ENCODE measurements at places on chromosomes 2 and 18. TPM values are rescaled to one million over a fixed set of nuclear protein-coding genes. Genes with fewer than 3 reads are reported as not detected.

DNA sequence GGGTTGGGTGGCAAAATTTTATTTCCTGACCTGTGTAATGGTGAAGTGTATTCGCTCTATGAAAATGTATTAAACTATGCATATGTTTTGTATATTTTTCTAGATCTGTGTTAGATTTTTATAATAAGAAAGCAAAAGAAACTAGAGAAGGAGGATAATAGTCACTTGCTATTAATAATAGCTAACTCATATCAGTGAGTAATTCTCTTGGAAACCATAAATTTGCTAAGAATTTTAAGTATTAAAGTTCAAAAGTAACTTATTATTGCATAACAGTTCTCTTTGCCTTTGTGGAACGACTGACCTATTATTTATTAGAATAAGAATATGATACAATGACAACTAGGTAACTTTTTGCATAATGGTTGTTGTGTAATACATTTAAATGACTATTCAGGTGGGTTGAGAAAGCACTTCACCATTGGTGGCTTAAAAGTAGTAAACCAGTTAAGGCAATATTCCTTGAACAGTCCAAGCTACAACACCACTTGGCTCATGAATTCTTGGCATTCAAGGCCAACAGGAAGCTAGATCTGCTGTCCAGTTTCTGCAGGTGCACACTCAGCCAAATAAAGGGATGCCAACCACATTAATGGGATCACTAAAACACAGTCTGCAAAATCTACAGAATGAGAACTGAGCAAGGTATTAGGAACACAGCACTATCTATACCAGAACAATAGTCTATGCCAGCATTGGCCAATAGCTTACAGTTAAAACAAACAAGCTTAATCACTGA, 921.3 kb downstream of the CPS1 start:
- no peak overlapping the region for H3K27ac ChIP-seq
- DNase-seq = no peak
- no peaks in the 10 kb centered on the region for H3K36me3 ChIP-seq
- H3K4me1 ChIP-seq = no peaks in the 10 kb centered on the region
- no peak overlapping the region for H3K4me3 ChIP-seq

- H3K4me3 ChIP-seq = no peak overlapping the region
- H3K36me3 ChIP-seq = no peaks in the 10 kb centered on the region
- H3K27me3 ChIP-seq = no peaks in the 10 kb centered on the region
- no peaks in the 10 kb centered on the region for H3K4me1 ChIP-seq
- H3K27ac ChIP-seq = no peak overlapping the region
Observed at GRCh38 chr2:18749912-18750526, 160.7 kb upstream of the NT5C1B start.

DNA sequence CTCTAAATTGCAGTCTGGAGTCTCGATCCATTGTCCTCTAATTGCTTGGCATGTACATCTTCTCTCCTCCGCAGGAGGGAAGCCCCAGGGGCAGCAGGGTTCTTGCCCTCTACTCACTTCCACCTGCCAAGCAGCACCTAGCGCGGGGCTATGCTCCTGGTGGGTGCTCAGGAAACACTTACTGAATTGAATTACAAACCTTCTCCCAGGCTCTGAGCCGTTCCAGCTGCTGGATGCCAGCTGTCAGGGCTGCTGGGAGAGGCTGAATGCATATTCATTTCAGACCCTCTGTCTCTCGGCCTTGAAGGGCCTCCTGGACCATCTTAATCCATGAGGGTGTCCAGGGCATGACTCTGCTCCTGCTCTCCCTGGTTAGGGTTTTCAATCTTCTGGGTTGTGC, 94.0 kb downstream of the CELF4 start:
- no peak overlapping the region for H3K4me3 ChIP-seq
- H3K27me3 ChIP-seq = no peaks in the 10 kb centered on the region
- H3K36me3 ChIP-seq = no peaks in the 10 kb centered on the region
- no peak for DNase-seq
- no peak overlapping the region for H3K27ac ChIP-seq

DNA sequence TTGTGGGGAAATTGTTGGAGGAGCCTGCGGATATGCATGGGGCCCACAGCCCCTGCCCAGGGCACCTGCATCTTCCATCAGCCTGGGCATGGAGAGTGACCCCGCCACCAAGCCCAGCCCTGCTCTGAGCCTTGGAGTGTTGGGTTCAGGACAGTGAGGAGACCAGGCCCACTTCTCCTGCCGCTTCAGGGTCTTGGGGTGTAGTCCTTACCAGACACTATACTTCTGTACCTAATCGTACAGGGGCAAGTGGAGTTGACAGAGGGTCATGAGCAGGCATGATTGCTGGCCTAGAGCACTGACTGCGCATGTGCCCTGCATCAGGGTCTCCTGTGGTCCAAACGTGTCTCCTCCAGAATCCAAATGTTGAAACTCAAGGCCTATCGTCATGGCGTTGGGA, 108.9 kb upstream of the ZNF236 start:
- no peak for DNase-seq
- no peak overlapping the region for H3K27ac ChIP-seq
- H3K36me3 ChIP-seq = no peaks in the 10 kb centered on the region
- no peaks in the 10 kb centered on the region for H3K27me3 ChIP-seq
- no peaks in the 10 kb centered on the region for H3K4me1 ChIP-seq
- H3K4me3 ChIP-seq = no peak overlapping the region

- H3K27me3 ChIP-seq = no peaks in the 10 kb centered on the region
- peaks cover 6% of the 10 kb centered on the region for H3K4me1 ChIP-seq
- no peaks in the 10 kb centered on the region for H3K36me3 ChIP-seq
- DNase-seq = peak; percentile 70
Observed at GRCh38 chr2:69755862-69756467, 14.0 kb downstream of the ANXA4 start.

DNA sequence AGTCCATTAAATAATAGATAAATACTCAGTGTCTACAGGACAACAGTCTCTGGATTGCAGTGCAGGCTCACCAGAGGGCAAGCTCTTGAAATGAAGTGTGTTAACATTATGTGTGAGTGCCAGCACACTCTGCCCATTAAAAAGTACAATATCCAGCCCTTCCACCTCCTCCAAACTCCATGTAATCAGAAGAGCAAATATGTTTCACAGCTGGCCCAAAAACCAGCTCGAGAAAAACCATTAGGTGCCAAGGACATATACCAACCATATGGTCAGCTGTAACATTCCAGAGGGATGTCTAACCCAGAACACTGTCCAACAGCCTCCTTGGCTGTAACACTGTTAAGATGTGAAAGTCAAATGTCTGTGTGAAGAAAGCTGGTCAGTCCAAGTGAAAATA, 112.2 kb downstream of the ZNF385B start:
- H3K4me3 ChIP-seq = no peak overlapping the region
- H3K36me3 ChIP-seq = no peaks in the 10 kb centered on the region
- no peak overlapping the region for H3K27ac ChIP-seq
- no peaks in the 10 kb centered on the region for H3K4me1 ChIP-seq

DNA sequence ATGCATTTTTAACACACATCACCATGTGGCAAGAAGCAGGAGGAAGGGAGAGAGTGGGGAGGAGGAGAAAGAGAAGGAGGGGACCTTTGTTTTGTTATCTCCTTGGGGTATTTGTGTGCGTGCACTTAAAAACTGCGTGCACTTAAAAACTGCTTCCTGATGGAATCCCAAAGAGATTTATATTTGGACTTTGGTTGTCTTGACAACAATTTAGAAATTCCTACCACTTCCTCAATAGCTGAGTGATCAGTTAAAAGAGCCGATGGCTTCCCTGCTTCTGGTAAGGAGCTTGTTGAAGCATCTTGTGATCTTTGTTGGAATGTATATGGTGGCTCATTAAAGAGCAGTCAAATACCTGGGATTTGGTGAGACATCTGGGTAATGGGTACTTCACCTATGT, 4.5 kb downstream of the RAB31 start:
- no peaks in the 10 kb centered on the region for H3K36me3 ChIP-seq
- peaks cover 5% of the 10 kb centered on the region for H3K4me1 ChIP-seq
- no peak overlapping the region for H3K4me3 ChIP-seq
- H3K27ac ChIP-seq = no peak overlapping the region
- peaks cover 10% of the 10 kb centered on the region for H3K27me3 ChIP-seq

DNA sequence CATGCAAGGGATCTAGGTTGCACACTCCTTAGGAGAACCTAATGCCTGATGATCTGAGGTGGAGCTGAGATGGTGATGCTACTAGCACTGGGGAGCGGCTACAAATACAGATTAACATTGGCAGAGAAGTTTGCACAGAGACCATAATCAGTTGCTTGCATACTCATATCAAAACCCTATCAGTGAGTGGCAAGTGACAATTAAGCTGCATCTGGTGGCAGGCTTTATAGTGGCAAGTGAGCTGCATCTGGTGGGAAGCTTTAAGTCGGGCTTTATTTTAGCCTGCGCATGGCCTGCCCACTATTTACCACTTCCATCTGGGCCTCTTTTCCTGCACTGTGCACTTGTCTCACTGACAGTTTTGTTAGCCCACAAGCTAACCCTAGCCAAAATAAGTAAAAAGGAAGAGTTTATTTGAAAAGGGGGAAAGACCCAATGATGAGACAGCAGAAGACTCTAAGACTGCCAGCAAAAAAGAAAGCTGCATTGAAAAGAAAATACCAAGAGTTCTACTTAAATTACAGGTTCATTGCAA, 140.9 kb upstream of the B3GNT2 start:
- H3K27ac ChIP-seq = no peak overlapping the region
- no peaks in the 10 kb centered on the region for H3K36me3 ChIP-seq
- H3K27me3 ChIP-seq = no peaks in the 10 kb centered on the region
- DNase-seq = no peak
- no peaks in the 10 kb centered on the region for H3K4me1 ChIP-seq

DNA sequence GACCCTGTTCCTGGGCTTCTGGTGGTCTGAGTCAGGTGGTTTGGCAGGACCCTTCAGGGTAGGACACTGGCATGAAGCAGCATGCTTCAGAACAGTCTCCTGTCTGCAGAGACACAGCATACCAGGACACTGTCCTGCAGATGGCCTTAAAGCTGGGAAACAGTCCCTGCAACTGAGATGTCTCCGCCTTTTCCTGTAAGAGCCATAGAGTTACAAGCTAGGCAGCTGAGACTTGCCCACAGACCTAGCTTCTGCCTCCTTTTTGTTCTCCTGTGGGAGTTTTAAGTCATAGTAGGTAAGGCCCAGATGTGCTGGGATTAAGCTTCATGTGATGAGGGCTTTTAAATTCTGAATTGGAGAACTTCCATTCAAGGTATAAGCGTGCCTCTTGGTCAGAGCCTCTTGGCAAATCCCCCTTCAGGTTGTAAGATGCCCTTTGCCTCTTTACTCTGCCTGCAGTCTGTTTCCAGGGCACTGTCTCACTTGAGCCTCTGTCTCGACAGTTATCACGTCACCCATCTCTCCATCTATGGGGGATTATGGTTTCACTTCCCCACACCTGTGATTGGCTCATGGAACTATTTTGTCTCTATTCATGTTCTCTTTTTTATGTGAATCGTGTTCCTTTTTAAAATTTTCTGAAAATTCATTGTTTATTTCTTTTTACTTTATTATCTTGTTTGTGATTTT, 51.8 kb downstream of the COA5 start:
- no peaks in the 10 kb centered on the region for H3K27me3 ChIP-seq
- H3K4me3 ChIP-seq = no peak overlapping the region
- no peak overlapping the region for H3K27ac ChIP-seq

- H3K4me3 ChIP-seq = no peak overlapping the region
- no peaks in the 10 kb centered on the region for H3K4me1 ChIP-seq
- H3K27me3 ChIP-seq = no peaks in the 10 kb centered on the region
- no peak overlapping the region for H3K27ac ChIP-seq
Observed at GRCh38 chr2:3637311-3637675, 20.7 kb upstream of the ALLC start.

- no peaks in the 10 kb centered on the region for H3K36me3 ChIP-seq
- H3K4me3 ChIP-seq = no peak overlapping the region
- no peaks in the 10 kb centered on the region for H3K4me1 ChIP-seq
- no peak overlapping the region for H3K27ac ChIP-seq
- no peaks in the 10 kb centered on the region for H3K27me3 ChIP-seq
- no peak for DNase-seq
Observed at GRCh38 chr2:20148923-20149702, 75.8 kb downstream of the SDC1 start.

DNA sequence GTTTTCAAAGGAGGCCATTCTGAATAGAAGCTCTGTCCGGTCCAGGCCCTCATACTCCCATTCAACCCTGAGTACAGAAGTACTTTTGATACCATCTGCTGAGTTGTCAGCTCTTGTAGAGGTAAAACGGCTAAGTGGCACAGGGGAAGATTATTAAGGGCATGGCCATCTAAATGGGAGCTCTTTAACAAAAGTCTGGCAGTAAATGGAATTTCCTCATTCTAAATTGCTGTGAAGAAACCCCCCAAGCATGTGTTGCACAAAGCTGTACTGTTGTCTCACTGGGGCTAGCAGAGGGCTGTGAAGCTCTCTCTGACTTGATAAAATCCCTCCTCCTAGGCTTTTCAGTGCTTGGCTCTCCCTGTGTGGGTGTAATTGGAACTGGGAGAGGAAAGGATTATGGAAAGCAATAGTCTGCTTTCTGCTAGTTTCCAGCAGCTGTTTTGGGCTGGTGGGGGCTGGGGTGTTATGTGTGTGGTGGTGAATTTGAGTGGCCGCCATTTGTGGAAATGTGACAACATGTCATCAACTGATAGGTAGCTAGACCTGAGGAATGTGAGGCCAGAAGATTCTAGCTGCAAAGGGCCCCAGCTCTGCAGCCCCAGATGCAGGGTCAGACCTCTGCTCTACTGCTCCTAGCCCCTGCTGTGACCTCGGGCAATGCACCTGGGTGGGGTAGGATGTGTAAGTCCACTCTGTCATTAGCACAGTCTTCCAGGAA, 65.1 kb downstream of the MAP4K4 start:
- no peak overlapping the region for H3K4me3 ChIP-seq
- H3K27me3 ChIP-seq = no peaks in the 10 kb centered on the region
- no peak for DNase-seq
- H3K36me3 ChIP-seq = no peaks in the 10 kb centered on the region
- no peak overlapping the region for H3K27ac ChIP-seq

- no peak overlapping the region for H3K4me3 ChIP-seq
- H3K27ac ChIP-seq = no peak overlapping the region
- peaks cover 12% of the 10 kb centered on the region for H3K27me3 ChIP-seq
- H3K36me3 ChIP-seq = no peaks in the 10 kb centered on the region
- H3K4me1 ChIP-seq = no peaks in the 10 kb centered on the region
- DNase-seq = no peak
Observed at GRCh38 chr2:39660612-39661236, 5.0 kb upstream of the TMEM178A start.

DNA sequence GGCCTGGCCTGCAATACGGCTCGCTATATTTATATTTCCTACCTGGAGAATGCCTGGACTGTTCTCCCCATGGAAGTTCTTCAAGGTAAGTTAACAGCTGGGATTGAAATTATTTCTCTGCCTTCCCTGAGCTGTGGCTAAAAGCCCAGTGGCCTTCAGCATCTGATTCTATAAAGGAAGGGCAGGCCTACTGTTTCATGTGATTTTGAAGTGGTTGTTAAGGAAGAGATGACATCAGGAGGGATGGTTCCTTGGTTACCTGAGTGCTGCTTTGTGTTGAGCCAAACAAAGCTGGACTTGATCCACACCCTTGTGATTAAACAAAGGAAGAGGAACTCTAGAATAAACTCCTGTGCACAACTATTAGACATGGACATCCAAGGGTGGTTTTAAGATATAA, 61.6 kb downstream of the MFSD6 start:
- peak; percentile 73 for DNase-seq
- no peaks in the 10 kb centered on the region for H3K27me3 ChIP-seq
- H3K4me3 ChIP-seq = no peak overlapping the region
- H3K4me1 ChIP-seq = peaks cover 23% of the 10 kb centered on the region

The TLX2 gene
- total RNA-seq = 0.12 TPM

The BUB1 gene
- 14.7 TPM for total RNA-seq

The SMAD2 gene
- total RNA-seq = 109 TPM

The AQP12B gene
- total RNA-seq = 9.6 TPM

The AFF3 gene
- 2.6 TPM for total RNA-seq

The RFTN2 gene
- total RNA-seq = 0.49 TPM

The KIAA2012 gene
- total RNA-seq = not detected

The INHA gene
- not detected for total RNA-seq

The LANCL1 gene
- total RNA-seq = 27.0 TPM

The ANKRD23 gene
- total RNA-seq = 1.4 TPM

The SNX17 gene
- 77.1 TPM for total RNA-seq

Data from colonic mucosa (tissue), 4 donors.